ENCODE measurements at places on chromosomes 1 and 21.

DNA sequence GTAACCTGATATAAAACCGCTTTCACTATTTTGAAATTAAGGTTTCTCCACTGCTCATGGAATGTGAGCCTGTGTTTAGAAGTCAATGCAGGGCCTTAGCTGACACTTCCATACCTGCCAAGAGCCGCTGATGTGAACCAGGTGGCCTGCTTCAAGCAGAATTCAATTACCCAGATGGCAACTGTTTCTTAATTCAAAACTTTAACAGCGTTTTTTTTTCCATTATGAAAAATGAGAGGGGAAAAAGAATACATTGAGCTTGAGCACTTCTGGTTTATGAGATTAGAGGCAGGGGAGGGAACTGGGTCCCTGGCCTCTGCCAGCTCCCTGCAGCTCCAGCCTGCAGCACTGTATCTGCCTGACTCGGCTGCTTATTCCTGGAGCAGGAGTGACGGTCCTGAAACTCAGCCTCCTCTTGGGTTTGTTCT lies 7.7 kb upstream of the ATP1A1 start:
- no peak for DNase-seq

- DNase-seq, result peak; percentile 56
Measured at GRCh38 chr1:31745096-31745945, 18.8 kb downstream of the ADGRB2 start.

DNA sequence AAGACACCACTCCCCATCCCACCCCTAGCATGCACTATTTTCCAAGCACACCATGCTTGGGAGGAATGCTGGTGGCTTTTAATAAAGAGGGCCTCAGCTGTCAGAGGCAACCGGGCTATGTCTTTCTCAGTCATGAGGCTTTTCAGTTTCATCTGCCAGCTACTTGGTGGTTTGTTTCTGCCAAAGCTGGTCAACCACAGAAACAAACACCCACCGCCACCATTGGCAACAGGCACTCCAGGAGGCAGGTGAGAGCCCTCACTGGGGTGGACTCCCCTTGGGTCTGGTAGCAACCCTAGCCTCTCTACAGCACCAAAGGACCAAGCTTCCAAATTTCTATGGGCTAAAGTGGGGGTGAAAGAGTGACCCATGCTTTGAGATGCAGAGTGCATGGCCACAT lies 54.3 kb upstream of the CD1D start:
- no peak for DNase-seq

- DNase-seq, result no peak
Measured at GRCh38 chr1:205926213-205926612, 17.0 kb downstream of the SLC26A9 start.

GRCh38 chr21:42232176-42232825 lies 13.4 kb downstream of the ABCG1 start:
- DNase-seq, result no peak

GRCh38 chr1:204331847-204332487 lies 27.8 kb downstream of the PLEKHA6 start:
- DNase-seq, result no peak

DNA sequence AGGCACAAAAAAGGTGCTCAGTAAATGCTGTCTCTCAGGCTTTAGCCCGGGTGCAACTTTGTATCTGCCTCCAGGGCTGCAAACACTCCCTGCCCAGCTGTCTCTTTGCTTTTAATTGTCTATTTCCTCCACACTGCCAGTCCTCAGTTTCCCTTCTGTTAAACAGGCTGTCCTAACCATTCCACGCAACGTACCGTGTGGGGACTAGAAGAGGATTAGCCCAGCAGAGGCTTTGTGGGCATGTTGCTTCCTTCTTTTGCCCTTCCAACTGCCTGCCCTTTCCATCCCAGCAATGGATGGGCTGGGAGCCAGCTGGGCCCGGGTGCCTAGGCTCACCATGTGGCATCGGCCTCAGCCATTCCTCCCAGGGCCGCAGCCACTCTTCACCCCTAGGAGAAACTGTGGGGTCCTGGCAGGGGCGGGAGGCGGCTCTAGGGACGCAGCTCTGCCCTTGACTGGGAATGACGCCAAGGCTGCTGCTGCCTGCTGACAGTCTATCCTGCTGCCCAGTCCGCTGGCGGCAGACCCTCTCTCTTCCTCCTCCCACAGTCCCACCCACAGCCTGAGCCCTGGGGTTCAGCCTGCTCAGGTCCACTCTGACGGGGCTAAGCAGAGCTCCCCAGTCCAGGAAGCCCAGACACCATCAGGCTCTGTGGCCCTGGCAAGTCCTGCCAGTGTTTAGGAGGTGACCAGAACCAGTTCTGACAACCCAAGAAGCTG lies 40.6 kb upstream of the LRP8 start:
- no peak for DNase-seq

DNA sequence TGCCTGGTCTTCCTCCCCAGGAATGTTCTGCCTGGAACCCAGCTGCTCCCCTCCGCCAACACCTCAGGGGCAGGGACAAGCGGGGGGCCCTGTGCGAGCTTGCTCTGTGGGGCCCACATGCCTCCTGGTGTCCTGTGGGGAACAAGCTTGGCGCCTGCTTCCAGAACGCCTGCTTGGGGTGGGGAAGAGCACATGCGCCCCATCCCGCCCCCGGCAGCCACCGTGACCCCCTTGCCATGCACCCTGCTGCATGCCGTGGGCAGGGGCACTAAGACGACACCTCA lies 57.4 kb downstream of the MEGF6 start:
- no peak for DNase-seq

GRCh38 chr1:3779265-3779911 lies 6.8 kb downstream of the SMIM1 start:
- DNase-seq, result no peak

- no peak for DNase-seq
Measured at GRCh38 chr1:151935154-151935553, 25.8 kb upstream of the THEM4 start.

- peak; percentile 49 for DNase-seq
Measured at GRCh38 chr1:117654493-117655219, 48.8 kb downstream of the TENT5C start.

DNA sequence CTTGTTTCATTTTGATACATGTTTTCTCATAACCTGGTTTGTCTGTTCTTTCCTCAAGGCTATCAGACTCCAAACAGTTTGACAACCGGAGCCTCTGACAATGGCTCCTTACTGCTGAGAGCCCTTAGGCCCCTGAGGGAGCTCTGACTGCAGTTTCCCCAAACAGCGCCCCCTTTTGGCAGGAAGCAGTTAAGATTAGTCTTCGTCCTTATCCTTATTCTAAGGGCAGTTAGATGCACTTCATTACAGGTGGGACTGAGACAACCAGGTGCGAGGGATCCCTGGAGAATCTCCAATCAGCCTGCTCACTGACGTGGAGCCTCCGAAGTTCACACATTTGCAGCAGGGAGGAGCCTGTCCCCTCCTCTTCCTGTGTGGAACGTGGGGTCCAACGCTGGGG lies 393.1 kb downstream of the BRINP3 start:
- no peak for DNase-seq

DNA sequence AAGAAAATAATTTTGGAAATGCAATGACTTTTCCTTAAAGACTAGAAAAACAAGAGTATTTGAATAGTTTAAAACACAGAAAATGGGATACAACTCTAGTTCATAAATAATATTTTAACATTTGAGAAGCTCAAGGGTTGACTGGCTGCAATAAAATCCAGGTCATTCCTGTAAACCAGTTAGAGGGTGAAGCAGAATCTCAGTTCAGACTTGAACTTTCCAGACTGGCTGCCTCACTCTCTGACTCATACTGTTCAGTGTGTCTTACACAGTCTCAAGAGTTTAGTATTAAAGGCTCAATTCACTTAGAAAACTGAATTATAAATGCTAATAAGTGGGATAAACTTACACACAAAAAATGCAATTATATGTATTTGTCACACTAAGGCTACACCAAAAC lies 89.9 kb downstream of the RAVER2 start:
- no peak for DNase-seq

- DNase-seq, result no peak
Measured at GRCh38 chr1:46464013-46464548, 25.6 kb upstream of the DMBX1 start.

GRCh38 chr1:41122851-41123518 lies 101.5 kb upstream of the SLFNL1 start:
- peak; percentile 13 for DNase-seq

GRCh38 chr1:19359357-19359756 lies 47.2 kb downstream of the SLC66A1 start:
- no peak for DNase-seq

- no peak for DNase-seq
Measured at GRCh38 chr1:94612525-94613204, 71.1 kb upstream of the F3 start.

GRCh38 chr1:211606332-211606913 lies 27.5 kb upstream of the SLC30A1 start:
- no peak for DNase-seq

DNA sequence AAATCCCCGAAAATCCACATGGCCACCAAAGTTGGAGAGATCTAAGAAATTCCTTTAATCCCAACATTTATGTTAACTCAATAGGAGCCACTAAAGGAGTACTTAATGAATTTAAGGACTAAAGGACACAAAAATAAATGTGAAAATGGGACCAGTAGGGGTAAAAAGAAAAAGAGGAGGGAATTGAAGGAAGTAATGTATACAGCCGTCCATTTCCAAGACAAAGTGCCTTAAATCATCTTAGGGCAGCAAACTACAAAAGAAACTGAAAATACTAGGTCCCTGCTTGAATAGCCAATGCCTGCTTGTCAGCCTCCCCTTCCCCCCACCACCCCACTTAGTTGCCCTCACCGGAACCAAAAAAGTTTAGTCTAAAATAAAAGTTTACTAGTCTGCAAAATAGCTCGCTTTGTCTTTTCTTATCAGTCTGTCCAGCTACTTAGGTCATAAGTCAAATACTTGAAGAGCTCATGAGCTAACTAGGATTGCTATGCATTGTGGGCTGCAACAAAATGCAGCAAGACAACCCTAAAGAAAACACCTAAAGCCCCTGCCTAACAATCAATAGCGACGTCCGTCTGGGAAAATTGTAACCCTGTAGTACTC lies 66.3 kb upstream of the TLR5 start:
- no peak for DNase-seq

DNA sequence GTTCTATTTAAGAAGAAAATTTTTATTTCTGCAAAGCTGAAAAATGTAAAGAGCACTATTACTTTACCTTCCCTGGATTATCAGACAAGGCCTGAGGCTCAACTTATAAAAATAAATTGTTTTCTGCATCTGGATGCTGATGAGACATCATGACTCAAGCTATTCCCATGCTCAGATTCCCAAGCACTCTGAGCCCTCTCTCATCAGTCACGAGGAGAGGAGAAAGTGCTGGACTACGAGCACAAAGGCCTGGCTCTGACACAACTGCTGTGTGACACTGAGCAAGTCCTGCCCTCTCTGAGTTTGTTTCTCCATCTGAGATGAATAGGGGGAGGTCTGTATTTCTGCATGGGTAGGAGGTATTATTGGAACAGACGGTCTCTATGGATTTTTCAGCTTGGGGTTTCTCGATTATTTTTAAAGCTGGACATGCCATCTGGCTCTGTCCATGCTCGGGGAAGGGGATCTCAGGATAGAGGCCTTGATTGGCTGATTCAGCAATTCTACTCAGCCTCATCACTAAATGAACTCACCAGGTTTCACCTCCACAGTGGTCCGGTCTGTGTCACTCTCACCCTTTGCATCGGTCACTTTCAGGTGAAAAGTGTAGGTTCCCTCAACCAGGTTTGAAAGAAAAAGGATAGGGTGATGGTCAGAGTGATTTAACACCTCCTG lies 107.7 kb downstream of the KIAA0319L start:
- DNase-seq, result no peak

DNA sequence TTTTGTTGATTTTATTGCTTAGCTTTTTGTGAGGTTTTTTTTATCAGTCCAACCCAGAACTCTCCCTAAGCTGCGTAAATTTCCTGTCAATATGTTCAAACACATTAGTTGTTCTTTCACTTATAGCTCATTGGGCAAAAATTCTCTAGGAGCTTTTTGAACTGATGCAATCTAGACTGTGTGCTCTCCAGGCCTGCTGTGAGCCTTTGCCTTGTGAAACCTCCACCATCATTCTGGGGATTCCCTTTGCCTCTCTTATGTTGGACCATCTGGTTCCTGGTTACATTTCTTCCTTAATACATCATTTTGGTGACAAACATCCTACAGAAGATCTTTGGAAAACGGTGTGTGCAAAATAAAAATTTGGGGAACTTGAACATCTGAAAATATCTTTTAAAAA lies 247.2 kb downstream of the LRRC7 start:
- no peak for DNase-seq

DNA sequence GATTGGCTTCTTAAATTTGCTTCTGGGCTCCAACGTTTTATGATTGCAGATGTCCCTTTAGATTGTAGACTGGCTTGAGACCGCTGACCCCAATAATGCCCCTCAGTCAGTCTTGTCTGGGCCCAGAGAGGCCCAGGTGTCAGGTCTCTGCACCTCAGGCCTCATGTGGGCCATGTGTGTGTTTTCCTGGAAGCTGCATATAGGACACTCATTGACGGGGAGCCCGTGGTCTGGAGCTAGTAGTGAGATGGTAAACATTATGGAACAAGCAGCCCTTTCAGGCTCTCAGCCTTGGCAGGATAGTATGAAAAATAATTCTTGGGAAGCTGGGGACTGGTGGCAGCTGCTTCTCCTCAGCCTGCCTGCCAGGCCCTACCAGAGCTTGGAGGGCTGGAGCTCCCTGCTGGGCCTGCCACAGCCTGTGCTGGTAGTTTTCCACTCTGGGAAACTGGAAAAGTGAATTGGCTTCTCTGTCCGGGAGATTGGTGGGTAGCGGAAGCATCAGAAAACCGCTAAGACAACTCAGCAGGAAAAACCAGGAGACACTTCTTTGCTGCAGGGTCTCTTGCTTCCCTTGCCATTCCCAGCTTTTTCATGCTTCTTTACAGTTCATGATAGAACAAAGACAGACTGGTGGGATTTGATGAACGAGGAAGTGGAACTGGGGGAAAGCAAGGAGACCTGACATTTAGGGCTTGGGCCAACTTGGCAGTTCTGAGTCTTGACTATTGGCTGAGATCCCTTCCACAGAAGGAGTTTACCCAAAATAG lies 57.8 kb upstream of the HSD17B7 start:
- no peak for DNase-seq

DNA sequence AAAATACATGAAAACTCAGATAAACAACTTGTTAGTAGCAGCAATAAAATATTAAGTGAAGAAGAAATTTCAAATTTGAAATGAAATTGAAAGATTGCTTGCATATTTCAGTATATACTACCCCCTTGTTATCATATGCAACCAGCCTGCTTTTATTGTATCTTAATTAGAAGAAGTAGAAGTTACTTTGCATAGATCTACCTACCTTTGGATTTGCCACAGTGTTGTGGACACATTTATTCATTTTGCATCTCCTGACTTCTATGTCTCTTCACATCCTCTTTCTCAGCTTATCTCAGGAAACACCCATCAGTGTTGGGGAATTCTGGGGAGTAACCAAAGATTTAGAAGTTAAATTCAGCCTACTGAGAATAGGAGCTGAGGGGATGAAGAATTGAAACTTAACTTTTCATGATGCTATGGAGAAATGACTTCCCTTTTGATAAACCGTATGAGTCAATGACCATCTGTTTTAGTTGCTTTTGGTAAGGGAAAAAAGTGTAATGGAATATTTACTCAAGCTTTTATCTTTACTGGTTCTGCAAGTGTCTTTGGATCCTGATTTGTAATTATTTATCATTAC lies 96.9 kb downstream of the RGL1 start:
- DNase-seq, result peak; percentile 37

GRCh38 chr1:207981976-207982375 lies 71.1 kb upstream of the CD34 start:
- no peak for DNase-seq

- DNase-seq, result no peak
Measured at GRCh38 chr21:42398436-42399028, 2.7 kb upstream of the TMPRSS3 start.

GRCh38 chr1:28326515-28326914 lies 2.3 kb upstream of the MED18 start:
- no peak for DNase-seq
